A549 (cell line): ENCODE measurements at places on chromosomes 3 and 15.
A peak's percentile ranks its signal among the peaks of the same experiment; 100 is the strongest.

DNA sequence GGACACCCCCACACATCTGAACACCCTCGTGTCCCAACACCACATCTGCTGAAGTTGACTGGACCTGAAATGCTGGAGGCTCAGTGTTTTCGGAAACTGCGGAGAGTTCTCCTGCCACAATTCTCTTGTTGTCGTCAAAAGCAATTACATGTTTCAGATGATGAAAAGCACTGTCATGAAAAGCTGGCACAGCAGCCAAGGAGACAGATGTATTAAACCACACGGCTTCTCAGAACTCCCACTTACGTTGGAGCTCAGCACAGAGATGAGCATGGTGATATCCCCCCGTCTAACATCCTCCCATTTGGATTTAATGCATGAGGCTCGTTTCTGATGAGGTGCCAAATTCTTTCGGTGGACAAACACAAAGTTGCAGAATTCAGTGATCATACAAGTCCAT is 180.1 kb downstream of the RORA start:
- DNase-seq, result no peak

- peak; percentile 58 for DNase-seq
Observed at GRCh38 chr15:70100474-70101341, 3.0 kb upstream of the TLE3 start.

DNA sequence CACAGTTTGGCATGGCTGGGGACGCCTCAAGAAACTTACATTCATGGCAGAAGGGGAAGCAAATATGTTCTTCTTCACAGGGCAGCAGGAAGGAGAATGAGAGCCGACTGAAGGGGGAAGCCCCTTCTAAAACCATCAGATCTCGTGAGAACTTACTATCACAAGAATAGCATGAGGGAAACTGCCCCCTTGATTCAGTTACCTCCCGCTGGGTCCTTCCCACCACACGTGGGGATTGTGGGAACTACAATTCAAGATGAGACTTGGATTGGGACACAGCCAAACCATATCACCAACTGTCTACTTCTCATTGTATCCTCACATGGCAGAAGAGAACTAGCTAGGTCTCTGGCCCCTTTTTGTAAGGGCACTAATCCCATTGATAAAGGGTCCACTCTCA is 30.5 kb downstream of the CCDC32 start:
- DNase-seq, result no peak

DNA sequence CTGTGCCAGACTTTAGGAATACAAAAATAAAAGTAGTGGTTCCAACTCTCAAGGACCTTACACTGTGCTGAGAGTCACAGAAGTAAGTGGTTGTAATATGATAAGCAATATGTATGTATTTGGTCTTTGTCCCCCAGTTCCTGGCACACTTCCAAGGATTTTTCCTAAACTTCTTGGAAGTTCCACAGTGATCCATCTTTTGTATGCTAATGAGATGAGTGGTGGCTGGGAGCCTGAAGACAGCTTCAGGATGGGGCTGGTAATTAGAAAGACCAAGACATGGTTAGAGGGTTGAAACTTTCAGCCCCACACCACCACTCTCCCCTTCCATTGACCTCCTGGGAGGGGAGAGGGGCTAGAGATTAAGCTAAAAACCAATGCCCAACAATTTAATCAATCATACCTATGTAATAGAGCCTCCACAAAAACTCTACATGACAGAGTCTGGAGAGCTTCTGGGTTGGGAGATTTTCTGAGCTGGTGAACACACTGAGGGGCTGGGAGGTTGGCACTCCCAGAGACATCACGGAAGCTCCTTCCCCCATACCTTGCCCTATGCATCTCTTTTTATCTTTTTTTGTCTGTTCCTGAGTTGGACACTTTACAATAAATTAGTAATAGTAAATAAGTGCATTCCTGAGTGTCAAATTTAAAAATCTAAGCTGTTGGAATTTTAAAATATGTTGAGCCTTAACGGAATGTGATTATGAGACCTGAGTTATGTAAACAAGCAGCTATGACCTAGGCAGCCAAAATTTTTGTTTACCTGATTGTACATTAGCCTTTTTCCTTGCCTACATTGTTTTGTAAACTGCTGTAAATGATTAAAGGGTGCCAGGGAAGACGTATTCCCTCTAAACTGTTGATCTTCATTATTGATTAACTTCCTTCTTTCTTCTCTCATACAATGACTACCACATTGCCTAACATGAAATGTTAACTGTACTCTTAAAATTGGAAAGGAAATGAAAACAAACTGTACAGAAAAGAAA is 24.3 kb downstream of the CD200R1L start:
- peak; percentile 66 for DNase-seq

GRCh38 chr3:36993326-36994283 is at the start of gene MLH1:
Gene MLH1 (plus strand): TSS chr3:36993518. CDS start chr3:36993548, 30 bp downstream.
- peak; percentile 91 for DNase-seq

- peak; percentile 57 for DNase-seq
Observed at GRCh38 chr15:68431792-68432401, at the start of gene ITGA11. Gene ITGA11 (minus strand): TSS chr15:68432163. CDS start chr15:68432066, 97 bp downstream.

GRCh38 chr3:30347679-30348216 is 258.7 kb upstream of the TGFBR2 start:
- no peak for DNase-seq

GRCh38 chr3:36740787-36741186 is 23.6 kb downstream of the DCLK3 start:
- no peak for DNase-seq

GRCh38 chr3:119148493-119149180 is 2.7 kb downstream of the TEX55 start:
- no peak for DNase-seq

DNA sequence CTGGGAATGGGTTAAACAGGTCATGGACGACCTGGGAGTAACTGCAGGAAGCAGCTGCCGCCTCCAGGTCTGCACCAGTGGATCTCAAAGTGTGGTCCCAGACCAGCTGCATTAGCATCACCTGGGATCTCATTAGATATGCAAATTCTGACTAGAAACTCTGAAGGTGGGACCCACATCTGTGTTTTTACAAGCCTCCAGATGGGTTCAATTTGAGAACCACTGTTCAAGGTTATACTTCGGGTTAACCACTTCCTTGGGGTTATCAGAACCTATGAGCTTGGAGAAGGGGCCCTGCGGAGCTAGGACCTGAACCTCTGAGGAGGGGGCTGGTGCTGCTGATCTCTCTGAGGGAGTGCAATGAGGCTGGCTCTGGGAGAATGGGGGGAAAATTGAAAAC is 324.8 kb upstream of the CTDSPL start:
- no peak for DNase-seq

DNA sequence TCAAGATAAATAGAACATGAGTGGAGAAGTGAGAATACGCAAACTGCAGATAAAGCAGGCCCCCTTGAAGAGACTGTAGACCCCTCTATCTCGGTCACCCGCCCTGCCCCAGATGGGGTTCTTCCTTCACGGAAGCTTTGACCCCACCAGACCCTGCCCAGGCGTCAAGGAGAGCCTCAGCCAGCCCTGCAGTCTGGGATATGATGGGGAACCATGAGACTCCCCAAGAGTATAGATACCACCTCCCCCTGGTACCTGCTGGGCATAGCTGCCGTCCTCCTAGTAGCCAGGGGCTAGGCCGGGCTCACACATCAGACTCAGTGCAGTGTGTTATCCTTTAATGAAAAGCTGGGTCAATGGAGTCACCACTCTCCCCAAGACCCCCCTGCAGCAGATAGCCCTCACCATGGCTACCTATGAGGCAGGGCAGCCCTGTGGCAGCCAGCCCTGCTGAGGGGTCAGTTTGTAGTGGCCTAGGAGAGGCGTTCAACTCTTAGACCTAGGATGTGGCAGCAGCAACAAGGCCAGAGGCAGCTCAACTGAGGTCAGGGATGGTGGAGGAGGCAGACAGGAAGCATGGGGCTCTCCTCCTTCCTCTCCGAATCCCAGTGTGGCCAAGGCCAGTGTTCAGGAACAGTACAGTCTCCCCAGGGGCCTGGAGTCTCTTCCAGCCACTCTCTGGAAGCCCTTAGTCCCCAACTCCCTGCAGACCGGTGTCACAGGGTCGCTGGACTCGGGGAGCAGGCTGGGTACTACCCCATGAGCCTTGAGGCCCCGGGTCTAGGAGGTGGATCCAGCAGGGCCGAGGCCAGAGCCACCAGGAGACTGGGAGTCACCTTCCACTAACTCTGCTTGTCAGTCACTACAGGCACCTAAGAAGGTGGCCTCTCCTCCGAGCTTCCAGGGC is 26.1 kb downstream of the PLXNB1 start:
- no peak for DNase-seq

DNA sequence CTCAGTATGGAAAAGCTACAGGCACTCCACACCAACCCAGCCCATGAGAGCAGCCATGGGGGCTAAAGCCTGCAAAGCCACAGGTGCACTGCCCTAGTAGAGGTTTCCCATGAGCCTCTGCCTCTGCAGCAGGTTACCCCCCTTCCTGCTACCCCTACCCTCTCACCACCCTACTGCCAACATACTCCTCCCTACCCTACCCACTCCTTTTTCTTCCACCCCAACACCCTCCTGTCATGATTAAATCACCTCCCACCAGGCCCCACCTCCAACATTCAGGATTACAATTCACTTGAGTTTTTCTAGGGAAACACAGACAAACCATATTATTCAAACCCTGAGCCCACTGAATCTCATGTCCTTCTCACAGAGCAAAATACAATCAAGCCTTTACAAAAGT is 88.4 kb downstream of the LMLN start:
- DNase-seq, result no peak

DNA sequence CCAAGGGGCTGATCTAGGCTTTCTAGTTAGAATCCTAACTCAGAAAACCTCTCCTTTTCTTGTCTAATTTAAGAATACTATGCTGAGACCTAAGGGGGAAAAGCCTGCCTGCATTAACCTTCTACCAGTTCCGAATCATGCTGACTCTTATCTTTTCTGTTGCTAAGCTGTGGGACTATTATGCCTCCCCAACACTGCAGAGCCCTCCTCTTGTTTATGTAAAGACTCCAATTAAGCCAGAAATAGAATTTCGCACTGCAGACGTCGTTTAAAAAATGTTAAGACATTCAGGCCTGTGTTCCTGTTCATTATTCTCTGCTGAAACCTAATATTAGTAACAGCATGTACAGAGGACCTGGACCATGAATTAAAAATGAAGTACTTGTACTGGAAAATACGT is 310.6 kb upstream of the ATP11B start:
- DNase-seq, result no peak

DNA sequence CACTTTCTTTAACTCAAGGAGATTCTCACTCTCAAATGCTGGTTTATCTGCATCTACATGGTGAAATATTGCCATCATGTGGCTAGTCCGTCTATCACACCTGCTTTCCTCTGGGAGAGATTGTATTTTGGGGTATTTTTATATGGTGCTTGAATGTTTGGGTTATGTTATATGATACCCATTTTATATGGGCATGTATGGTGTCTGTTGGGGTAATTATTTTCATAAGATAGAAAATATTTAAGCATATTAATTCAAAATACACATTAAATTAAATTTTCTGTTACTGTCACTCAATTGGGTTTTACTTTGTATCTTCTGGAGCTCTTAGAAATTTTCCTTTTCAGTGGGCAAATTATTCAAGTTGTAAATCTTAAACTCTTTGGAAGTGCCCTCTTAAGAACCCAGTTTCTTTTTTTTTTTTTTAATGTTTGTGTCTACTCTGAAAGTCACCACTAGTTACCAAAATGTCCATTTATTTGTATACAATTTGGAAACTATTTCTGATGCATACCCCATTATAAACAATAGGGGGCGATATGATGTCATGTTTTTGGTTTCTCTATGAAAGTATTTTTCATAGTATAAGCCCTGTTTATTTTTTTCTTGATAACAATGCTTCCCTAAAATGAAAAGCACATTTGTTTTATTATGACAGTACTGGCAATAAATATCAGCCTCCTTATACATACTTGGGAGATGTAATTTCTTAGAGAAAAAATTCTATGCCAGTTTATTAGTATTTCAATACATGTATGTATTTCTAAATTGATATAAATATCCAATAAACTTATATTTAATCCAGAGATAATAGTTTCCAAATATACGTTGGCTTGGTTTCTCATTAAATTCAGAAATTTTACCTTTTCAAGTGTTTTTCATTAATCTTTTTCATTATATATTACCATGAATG is 36.1 kb upstream of the PLSCR5 start:
- peak; percentile 61 for DNase-seq

DNA sequence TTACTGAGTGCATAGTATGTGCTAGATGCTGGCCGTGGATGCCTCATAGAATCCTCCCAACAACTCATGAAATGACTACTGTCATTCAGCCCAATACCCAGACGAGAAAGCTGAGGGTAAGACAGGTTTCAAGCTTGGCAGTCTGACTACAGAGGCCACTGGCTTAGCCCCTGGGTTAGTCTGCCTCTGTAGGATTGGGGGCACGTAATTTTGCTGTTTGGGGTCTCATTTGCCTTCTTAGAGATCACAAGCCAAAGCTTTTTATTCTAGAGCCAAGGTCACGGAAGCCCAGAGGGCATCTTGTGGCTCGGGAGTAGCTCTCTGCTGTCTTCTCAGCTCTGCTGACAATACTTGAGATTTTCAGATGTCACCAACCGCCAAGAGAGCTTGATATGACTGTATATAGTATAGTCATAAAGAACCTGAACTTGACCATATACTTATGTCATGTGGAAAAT is 1.0 kb upstream of the CCR5 start:
- DNase-seq, result no peak

DNA sequence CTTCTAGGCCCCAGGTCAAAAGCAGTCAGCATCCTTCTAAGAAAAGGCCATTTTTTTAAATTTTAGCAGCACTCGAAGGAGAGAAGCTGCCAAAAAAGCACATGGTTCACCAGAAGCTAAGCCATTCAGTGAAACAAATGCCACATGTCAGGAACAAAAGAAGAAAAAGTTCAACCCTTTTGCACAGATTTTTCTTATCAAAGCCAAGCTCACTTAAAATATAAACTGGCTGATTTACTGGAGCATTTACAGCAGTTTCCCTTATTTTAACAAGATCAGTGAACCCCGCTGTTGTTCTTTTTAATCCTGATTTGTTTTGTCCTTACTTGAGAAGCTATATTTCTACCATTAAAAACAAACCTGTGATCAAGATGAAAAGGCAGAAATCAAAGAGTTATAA is 46.5 kb upstream of the SYNPR start:
- DNase-seq, result no peak

DNA sequence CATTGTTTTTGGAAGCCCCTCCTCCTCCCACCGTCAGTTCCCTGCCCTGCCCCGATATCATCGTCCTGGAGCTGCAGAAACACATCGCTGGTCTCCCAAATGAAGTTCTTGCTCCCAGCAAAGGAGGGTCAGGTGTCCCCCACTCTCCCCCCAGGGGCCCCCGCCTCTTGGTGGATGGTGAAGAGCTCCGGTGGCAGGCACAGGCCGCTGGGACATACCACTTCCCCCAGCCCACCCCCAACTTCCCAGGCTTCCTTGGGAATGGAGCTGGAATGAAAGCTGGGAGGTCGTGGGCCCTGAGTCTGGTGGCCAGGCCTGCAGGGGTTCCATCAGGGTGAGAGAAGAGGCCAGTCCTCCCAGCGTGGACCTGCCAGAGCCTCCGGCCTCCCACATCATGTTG is 137.7 kb downstream of the CHSY1 start:
- no peak for DNase-seq

DNA sequence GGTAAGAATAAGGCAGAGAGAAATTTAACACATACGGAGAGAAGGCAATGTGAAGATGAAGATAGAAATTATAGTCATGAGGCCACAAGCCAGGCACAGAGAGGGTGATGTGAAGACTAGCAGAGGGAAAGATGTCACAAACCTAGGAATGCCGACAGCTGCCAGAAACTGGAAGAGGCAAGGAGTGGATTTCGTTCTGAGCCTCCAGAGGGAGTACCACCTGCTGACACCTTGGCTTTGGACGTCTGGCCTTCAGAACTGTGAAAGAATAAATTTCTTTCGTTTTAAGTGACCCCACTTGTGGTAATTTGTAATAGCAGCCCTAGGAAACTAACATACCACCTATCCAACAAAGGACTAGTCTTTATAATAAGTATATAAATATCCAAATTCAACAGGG is 5.0 kb upstream of the SGO1 start:
- DNase-seq, result no peak

- DNase-seq, result no peak
Observed at GRCh38 chr15:42070976-42071350, 23.4 kb downstream of the PLA2G4D start.
